CD4-positive, alpha-beta T cell treated with Interleukin-17A for 1 hour (primary cell): ENCODE measurements at places on chromosomes 6 and 20.
A peak's percentile ranks its signal among the peaks of the same experiment; 100 is the strongest.

GRCh38 chr6:105753207-105753606 lies 332.9 kb upstream of the PRDM1 start:
- no peak for DNase-seq

- no peak for DNase-seq
These were observed 130.6 kb upstream of the C6orf118 start for GRCh38 chr6:165439928-165440554.

GRCh38 chr20:44454306-44454963 lies 21.2 kb upstream of the TTPAL start:
- no peak for DNase-seq

GRCh38 chr6:134427721-134428120 lies 109.8 kb upstream of the SGK1 start:
- DNase-seq: no peak

DNA sequence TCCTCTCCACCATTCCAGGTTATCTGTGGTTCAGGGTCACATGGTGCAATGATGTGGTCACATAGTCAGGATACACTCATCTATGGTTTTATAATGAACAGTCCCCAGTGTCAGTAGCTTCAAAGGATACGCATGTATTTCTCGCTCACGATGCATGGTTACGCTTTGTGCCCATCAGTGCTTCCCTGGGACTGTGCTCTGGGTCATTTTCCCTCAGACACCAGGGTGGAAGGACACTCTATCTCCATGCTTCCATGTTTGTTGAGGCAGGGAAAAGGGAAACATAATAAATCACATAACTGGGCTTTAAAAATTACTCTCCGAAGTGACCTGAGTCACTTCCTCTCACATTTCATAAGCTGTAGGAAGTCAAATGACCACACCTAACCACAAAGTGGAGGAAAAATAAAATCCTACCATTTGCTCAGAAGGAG lies 394.8 kb upstream of the NOX3 start:
- no peak for DNase-seq

DNA sequence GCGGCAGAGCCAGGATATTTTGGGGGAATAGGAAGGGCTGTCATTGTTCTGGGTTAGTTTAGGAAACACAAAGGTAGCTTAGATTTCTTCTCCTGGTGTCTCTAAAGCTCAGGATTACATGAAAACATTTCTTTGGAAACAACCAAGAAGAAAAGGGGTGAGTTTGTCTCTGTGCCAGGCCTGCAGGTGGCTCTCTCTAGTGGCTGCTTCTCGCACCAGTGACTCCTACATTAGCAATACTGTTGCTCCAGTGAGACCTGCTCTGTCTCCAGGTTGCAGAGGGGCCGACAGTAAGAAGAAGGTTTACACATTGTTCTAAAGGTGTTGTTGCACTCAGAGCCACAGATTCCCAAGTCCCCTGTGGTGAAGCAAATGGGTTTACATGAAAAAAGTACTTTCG lies 104.6 kb upstream of the GLP1R start:
- DNase-seq: no peak

DNA sequence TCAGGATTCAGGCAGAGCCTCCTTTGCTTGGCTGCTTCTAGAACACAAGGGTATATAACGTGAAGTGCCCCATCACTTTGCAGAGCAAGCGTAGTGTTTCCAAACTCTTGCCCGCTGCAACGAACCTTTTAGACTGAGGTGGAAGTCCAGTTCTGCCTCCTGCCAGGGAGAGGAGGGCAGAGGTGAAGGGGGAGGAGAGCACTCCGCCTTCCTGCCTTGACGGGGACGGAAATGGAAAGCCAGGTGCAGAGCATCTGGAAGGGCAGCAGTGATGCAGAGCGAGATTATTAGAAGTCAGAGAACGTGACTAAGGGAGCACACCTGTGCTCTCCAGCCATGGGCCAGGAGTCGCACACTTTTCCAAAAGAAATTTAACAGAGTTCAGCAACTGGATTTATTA lies 63.4 kb downstream of the RREB1 start:
- no peak for DNase-seq

DNA sequence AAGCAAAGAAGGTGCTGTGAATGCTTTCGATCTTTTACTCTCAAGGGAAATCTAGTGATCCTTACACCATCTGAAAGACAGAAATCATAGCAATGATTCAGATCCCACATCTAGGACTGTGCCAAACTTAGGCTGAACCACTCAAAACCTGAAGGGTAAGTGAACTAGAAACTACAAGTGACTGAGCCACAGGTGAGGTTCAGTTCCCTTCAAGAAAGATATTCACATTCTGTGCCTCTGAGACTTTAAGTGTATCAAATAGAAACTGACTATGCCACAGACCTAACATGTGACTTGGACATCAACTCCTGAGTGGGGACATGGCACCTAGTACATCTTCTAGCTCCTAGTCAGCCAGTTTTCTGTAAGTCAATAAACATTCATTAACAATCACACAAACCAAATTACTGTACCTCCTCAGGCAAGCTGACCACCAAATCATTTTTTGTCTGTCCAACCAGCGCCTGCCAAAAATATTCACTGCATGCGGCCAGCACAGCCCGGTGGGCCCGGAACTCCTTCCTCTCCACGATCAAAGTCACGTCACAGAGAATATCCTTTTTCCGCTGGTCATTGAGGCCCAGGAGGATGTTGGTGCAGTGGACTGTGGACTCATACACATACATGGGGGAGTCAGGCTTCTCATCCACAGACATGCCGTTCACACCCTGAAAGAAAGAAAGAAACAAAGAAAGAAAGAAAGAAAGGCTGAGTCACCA lies 114.1 kb downstream of the GJA10 start:
- DNase-seq: no peak

- no peak for DNase-seq
These were observed 46.6 kb downstream of the DUSP22 start for GRCh38 chr6:338815-339262.

- peak; percentile 83 for DNase-seq
These were observed 19.4 kb upstream of the MRGBP start for GRCh38 chr20:62776692-62777527.

DNA sequence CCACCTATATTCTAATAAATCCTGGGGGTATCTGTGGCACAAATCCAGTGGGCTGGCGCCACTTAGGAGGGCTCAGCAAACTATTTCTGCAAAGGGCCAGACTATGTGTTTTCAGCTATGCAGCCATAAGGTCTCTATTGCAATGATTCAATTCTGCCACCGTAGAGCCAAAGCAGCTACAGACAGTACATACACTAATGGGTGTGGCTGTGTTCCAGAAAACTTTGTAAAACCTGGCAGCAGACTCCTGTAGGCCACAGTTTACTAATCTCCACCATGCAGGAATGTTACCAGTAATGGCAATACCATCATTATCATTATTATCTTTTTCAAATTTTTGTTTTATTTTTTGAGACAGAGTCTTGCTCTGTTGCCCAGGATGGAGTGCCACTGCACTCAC lies 65.7 kb downstream of the SULF2 start:
- no peak for DNase-seq

DNA sequence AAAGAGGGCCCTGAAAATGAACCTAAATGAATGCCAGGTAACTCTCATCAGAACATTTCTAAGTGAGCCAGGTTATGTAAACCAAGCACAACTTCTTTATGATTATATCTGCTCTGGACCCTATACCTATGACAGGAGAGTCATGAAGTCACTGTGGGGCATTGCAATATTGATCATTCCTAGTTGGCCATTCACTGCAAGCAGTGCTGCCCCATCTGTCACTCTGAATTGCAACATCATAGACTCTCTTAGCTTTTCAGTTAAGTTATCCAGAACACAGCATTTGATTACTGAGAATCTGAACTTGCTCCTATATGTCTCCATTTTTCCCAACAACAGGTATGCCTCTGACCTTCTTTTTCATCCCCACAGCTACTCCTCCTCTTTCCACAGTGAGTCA lies 3.3 kb downstream of the COL21A1 start:
- DNase-seq: no peak

DNA sequence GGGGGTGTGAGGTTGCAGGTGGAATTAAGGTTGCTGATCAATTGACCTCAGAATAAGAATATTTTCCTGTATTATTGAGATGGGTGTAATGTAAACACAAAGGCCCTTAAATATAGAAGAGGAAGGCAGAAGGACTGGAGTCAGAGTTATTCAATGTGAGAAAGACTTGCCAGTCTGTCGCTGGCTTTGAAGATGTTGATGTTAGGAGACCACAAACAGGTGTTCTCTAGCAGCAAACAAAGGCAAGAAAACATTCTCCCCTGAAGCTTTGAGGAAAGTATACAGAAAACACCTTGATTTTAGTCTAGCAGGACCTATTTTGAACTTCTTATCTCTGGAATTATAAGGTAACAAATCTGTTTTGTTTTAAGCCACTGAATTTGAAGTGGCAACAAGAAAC lies 138.9 kb upstream of the PTPRK start:
- DNase-seq: no peak

- no peak for DNase-seq
These were observed 589.4 kb downstream of the RFPL4B start for GRCh38 chr6:112936504-112936903.

- DNase-seq: peak; percentile 57
These were observed 2.9 kb downstream of the ATXN1 start for GRCh38 chr6:16758163-16758975.

GRCh38 chr6:43253401-43253800 lies 10.1 kb downstream of the TTBK1 start:
- no peak for DNase-seq

GRCh38 chr6:100614933-100615332 lies 150.2 kb upstream of the SIM1 start:
- DNase-seq: no peak

GRCh38 chr6:81293896-81294295 lies 458.6 kb downstream of the TENT5A start:
- DNase-seq: no peak

DNA sequence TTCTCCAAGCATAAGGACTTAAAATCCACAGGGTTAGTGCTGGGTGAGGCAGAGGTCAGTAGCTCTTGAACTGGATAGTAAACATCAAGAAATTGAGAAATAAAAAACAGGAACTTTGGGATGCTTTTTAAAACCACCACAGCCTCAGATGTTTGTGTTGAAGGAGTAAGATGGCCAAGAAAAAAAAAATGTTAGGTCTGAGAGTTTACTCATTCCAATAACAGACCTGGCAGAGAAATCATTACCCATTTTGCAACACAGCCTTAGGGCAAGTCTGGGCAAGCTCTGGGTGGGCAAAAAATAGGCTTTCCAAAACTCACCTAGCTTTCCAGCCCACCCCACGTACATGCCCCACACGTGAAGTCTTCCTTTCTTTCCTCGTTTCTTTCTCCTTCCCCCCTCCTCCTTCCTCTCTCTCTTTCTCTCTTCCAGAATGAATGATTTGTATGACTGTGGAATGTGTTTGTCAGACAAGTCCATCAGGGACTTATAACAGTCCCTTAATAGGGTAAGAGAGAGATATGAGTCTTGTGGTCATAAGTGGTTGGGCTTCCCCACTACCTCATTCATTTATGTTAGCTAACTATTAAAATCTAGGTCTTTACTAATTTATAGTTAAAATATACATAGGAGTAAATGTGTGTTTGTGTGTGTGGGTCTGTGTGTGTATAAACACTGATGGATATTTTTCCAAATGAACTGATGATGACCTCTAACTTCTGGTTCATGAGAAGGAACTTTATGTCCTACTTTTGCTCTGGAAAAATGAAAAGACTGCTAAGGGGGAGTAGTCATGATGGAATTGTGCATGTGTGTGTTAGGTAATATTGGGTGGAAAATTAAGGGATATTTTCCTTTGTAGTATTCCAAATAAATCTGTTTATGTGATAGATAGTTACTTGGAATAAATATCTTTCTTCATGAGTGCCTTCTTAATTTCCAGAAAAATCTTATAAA lies 18.0 kb upstream of the DSE start:
- no peak for DNase-seq

DNA sequence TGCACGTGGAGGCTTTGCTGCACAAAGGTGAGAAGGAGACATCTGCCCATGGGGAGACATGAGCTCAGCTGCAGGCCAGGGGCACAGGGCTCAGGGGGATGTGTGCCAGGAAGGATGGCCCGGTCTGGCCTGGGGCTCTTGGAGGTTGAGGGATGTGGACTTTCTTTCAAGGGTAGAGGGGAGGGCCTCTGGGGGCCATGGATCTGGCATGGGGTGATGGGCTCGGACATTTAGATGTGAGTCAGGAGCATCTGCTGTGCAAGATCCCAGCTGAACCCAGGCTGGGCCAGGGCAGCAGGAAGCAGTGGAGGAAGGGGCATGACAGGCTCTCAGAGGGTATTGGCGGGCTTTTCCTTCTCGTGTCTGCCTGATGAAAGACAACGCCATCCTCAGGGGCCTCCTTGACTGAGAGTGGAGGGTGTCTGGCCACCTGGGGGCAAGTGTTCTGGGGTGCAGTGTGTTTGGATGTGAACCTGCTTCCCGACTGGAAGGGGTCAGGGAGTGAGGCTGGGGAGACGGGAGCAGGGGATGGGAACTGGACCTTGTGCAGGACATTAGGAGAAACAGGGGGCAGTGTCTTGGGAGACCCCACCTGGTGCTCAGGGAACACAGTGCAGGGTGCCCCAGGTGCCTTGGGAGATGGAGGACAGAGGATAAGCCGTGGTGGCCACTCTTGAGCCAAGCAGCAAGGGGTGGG lies 156.1 kb downstream of the ERMARD start:
- DNase-seq: no peak

- no peak for DNase-seq
These were observed 138.1 kb downstream of the DNAH8 start for GRCh38 chr6:38853236-38853635.

GRCh38 chr6:149114167-149114566 lies 203.3 kb upstream of the TAB2 start:
- DNase-seq: no peak

GRCh38 chr6:46118836-46119235 lies 11.0 kb upstream of the ENPP4 start:
- DNase-seq: no peak

DNA sequence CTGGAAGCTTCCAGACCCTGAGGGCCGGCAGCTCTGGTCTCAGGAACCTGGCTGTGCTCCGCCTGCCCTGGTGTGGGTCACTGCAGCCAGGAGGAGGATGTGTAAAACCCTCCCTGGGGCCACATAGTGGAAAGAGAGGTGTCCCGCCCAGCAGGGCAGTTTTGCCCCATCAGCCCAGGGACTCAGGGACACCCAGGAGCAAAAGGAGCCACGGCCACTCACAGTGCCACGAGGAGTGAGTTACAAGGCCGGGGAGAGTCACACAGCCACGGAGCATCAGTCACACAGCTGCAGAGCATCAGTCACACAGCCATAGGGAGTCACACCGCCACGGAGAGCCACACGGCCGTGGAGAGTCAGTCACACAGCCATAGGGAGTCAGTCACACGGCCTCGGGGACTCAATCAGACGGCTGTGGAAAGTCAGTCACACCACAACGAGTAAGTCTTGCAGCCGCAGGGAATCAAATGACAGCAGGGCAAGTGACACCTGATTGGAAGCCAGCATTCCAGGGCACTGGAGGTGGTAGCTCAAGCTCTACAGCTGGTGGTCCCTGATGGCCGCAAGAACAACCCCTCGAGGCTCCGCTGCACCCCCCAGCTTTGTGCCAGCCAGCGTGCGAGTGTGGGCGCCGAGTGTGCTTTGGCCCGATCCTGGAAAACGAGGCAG lies 60.9 kb downstream of the DLL1 start:
- no peak for DNase-seq

GRCh38 chr6:79230149-79230548 lies 4.3 kb downstream of the HMGN3 start:
- no peak for DNase-seq
